WTC11 (cell line): ENCODE measurements at places on chromosomes 11 and 22.

- no peak for DNase-seq
Observed at GRCh38 chr11:118757876-118758399, 33.0 kb downstream of the DDX6 start.

GRCh38 chr11:69295079-69295994, 1.4 kb downstream of the MYEOV start:
- no peak for DNase-seq

GRCh38 chr22:49881856-49882255, 28.2 kb downstream of the ZBED4 start:
- DNase-seq, result no peak

GRCh38 chr11:126337126-126337473, 18.4 kb upstream of the ST3GAL4 start:
- no peak for DNase-seq

DNA sequence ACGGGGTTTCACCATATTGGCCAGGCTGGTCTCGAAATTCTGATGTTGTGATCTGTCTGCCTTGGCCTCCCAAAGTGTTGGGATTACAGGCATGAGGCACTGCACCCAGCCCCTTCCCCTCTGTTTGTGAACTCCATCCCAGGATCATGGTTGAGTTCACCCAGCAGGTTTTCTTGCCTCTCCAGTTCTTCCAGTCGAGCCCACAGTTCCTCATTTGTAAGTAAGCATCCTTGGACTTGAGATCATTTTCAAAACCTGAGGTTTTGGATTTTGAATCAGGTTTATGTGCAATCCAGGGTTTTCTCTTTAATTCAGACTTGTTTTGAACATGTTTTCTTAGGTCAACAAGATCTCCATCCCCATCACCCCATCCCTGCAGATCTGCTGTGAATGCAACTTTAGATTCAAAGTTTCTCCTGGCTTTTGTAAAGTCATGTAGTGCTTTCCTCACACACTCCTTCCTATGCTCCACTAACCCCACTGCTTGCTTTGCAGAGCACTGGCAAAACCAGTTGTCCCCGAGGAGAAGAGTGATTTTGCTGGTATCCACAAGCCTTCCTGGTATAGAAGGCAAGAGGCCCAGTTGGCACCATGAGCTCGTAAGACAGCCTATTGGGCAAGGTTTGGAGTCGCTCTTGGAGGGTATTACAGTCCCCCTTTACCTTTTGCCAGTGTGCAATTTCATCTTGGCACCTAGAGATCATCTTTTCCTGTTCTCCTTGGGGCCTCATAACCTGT, 14.7 kb upstream of the VPREB1 start:
- DNase-seq, result no peak

GRCh38 chr22:49995041-49995360, 17.6 kb downstream of the IL17REL start:
- no peak for DNase-seq

- no peak for DNase-seq
Observed at GRCh38 chr22:22520020-22520656, at the start of gene ZNF280A. TSS of gene ZNF280A (minus strand) at chr22:22520270. CDS start at chr22:22515630, 4,640 bp downstream.

DNA sequence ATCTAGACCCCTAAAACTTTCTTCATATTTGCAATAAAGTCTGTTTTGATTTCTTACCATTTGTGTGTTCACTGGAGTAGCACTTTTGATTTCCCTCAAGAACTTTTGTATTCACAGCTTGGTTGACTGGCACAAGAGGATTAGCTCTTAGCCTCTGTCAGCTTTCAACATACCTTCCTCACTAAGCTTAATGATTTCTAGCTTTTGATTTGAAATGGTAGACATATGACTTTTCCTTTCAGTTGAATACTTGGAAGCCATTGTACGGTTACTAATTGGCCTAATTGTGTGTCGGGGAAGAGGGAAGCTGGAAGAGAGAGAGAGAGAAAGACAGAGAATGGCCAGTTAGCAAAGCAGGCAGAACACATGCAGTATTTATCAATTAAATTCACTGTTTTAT, 180.5 kb downstream of the ARHGAP42 start:
- no peak for DNase-seq

DNA sequence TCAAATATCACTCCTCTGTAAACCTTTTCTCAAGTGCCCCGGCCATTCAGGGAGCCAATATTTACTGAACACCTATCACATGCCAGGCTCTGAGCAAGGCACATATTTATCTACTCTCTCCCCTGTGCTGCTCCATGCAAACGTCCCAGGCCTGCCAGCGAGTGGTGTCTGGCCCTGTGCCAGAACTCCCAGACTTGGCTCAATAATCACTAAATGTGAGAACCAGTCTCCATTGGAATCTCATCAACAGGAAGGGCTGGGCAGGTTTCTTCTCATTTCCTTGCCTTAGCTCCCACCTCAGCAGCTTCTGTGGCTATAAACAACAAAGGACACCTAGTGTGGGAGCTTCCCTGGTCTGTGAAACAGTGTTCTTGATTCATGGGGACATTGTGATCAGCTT, 21.7 kb downstream of the RASSF10 start:
- DNase-seq, result no peak

DNA sequence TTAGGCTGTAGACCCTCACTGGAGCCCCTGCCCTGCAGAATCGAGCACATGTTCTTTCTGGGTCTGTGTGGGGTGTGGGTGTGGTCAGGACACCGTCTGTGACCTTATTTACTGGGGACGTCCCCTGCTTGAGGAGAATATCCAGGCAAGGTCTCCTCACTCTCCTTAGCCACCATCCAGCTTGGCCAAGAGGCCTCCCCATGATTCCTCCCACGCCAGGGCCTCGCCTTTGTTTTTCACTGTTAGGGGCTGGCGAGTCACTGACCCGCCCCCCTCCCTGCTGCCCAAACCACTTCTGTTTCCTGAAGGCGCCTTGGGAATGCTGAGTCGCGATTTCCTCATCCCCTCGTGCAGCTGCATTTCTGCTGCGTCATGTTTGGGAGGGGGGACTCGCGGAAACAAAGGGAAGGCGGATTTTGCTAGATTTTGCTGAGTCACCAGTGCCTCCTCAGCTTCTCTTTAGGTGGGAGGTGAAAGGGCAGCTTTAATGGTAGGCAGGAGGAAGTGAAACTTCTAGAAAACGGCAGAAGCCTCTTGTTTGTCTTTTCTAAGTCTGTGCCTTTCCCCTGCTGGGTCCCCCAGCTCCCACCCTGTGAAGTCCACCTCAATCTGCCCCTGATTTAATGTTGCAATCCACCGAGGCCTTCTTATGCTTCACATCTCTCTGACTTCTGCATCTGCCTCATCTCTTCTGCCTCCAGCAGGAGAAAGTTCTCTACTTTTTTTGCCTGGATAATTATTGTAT, 4.0 kb upstream of the HMOX1 start:
- DNase-seq, result peak; percentile 94

DNA sequence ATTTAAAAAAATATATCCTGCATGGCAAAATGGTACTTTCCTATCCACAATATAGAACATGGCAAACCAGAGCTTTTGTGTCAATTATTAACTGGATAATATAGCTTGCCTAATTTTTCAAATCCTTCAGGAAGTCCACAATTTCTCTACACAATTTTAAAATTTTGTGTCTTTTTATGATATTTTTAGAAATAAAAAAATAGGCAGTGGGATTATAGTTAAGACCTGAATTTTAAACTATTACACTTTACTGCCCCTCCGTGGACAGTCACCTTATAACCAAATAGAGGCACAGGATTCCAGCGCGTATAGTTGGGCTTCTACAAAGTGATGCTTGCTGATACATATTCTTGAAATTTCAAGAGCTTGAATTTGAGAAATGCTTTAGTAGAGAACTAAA, 2.1 kb upstream of the DMC1 start:
- DNase-seq, result no peak

DNA sequence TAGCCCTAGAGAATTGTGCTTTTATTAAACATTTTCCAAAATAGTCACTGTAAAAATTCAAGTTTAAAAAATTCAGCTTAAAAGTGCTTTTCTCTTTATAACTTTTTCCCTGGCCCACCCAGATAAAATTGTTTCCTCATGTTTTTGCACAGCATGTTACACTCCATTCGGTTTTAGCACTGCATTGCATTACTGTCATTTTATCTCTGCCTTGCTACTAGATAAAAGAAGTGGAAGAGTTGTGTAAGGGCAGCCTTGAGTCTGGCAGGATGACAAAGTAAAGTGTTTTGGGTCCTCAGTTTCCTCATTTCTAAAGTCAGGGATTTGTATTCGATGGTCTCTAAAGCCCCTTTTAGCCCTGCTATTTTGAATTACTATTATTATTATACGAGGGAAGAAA, 99.8 kb downstream of the ATM start:
- no peak for DNase-seq

- DNase-seq, result no peak
Observed at GRCh38 chr11:134950692-134951304, 538.8 kb upstream of the B3GAT1 start.

- no peak for DNase-seq
Observed at GRCh38 chr11:75107187-75107586, 10.5 kb upstream of the OR2AT4 start.

DNA sequence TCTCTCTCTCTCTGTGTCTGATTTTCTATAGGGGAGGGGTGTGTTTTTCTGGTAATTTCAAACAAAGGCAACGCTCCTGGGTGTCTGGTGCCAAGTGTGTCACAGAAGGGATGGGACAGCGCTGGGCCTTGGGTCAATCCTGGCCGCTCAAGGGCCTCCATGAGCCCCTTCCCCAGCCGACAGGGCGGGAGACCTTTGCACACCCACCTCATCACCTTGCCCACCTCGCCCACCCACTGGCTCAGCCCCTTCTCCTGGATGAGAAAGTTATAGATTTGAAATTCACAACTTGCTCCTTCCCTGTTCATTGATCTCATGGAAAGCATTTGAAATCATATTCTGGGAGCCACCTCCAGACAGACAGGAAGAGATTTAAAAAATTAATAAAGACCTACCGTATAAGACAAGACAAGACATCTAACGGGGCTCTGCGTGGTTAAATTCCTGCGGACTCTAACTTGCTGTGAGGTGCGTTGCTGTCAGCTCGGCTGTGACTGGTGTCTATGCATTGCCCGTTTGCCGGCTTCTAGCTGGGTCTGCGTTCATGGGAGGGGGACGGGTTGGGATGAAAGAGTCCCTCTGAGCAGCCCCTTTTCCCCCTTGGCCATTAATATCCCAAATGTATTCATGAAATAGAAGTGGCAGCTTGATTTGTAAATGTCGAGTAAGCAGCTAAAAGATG, 27.0 kb downstream of the MPPED1 start:
- no peak for DNase-seq

DNA sequence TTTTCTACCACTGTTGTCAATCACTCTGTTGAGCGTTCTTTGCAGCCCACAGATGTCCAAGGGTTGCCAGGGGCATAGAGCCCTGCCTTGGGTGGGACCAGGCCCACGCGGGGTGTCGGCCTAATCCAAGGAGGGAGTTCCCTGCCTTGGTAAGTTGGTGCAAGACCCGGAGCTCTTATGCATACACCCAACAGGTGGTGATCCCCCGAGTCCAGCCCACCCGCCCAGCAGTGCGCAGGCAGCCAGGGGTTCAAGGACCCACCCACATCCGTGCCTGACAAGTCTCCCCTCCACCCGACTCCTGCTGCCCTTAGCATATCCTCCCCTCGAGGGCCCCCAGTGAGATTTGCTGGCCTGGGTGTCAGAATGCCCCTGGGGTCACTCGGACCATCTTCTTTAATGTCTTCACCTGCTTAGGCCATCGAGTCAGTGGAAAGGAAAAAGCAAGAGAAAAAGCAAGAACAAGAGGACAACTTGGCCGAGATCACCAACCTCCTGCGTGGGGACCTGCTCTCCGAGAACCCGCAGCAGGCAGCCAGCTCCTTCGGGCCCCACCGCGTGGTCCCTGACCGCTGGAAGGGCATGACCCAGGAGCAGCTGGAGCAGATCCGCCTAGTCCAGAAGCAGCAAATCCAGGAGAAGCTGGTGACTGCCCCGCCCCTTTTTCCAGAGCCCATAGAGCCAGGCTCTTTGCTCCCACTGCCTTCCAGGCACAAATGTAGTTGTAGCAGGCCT, 12.2 kb downstream of the RIBC2 start:
- no peak for DNase-seq

DNA sequence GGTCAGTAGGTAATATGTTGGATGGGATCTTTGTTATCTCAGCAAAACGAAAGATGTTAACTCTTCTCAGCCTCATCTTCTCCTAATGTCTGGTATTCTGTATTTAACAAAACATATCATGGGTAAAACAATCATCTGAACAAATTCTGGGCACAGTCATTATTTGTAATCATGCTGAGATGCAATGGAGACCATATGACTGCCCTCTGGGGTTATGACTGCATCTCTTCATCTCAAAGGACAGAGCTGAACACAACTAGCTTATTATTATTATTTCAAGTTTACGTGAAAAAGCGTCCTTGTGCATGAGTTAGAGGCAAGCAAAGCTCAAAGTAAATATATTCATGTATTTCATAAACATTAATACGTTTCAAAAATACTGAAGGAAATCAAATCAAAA, 29.7 kb upstream of the PSMA1 start:
- no peak for DNase-seq

GRCh38 chr11:69055598-69056516, 7.1 kb downstream of the TPCN2 start:
- no peak for DNase-seq

DNA sequence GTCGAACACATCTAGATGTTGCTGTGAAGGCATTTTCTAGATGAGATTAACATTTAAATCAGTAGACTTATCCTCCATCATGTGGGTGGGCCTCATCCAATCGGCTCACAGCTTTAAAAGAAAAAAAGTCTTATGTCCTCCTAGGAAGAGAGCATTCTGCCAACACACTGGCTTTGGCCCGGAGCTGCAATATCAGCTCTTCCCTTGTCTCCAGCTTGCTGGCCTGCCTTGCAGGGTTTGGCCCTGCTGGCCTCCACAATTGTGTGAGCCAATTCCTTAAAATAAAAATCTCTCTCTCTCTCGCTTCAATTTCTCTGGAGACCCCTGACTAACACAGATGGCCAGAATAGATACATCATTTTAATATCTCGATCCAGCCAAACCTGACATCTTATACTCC, 13.1 kb upstream of the ABCC8 start:
- no peak for DNase-seq

- DNase-seq, result no peak
Observed at GRCh38 chr22:30290342-30291057, 1.2 kb upstream of the CASTOR1 start.

GRCh38 chr22:40637183-40638150, 948 bp upstream of the MRTFA start:
- peak; percentile 19 for DNase-seq

- DNase-seq, result peak; percentile 86
Observed at GRCh38 chr11:47411884-47412746, 3.7 kb downstream of the SLC39A13 start.

DNA sequence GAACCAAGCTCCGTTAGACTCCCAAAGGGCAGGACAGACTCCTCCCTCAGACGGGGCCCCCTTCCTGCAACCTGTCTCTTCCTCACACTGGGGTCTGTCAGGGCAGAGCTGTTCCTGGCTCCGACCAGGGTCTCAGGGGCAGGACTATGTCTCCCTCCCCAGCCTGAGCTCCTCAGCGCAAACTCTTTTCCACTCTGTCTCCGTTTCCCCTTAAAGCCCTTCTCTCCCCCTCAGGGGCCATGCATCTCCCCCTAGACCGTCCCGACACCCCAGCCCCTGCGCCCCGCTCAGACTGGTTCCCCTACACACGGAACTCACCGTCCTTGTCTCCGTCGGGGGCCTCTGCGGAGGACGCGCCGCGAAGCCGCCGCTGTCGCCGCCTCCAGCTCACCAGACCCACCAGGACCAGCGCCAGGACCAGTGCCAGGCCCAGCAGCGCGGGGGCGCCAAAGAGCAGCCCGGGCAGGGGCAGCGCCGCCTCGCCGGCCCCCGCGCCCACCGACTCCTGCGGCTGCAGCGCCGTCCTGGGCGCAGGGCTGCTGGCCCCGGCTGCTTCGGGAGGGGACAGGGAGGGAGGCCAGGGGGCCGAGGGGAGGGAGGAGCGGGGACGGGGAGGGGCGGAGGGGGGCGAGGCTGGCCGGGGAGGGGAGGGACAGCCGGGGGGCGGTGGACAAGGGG, 684 bp downstream of the TNFRSF13C start:
- peak; percentile 91 for DNase-seq
